BE2C (cell line): ENCODE measurements at places on chromosomes 1 and 21.

- no peak for DNase-seq
Measured at GRCh38 chr1:38009841-38010180, 2.7 kb upstream of the UTP11 start.

GRCh38 chr1:193176788-193177187 lies 9.6 kb downstream of the B3GALT2 start:
- DNase-seq: peak; percentile 10

- no peak for DNase-seq
Measured at GRCh38 chr1:18293291-18293690, 185.7 kb downstream of the IGSF21 start.

- DNase-seq: peak; percentile 79
Measured at GRCh38 chr1:17125756-17126237, 6.5 kb upstream of the PADI2 start.

DNA sequence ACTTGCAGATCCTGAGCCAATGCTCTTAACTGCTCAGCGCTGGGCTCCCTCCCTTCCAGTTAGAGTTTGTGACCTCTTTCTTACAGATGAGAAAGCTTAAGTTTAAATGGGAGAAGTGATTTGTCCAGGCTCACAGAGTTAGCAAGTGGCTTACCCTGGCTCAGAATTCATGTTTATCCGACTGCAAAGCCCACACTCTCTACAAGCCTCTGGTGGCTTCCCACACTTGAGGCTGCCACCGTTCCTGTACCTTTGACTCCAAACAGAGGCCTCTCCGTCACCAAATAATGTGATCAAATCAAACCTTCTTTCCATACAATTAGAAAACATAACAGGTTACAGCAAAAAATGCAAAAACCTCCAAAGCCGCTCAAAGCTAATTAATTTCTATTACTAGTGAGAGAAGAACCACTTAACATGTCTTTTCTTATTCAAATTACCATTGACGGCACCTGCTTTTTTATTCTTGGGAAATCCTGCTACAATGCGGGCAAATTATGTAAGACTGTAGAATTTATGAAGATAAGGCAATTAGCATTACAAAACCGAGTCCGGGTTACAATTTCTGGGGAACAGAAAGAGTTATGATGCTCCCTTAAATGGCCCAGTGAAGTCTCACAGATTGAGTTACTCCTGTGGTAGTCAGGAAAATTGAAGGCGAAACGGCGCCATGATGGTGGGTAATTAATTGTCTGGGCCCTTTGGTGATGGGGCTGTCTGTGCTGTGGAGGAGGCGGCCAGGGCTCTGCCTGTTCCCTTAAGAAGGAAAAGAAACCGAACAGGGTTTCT lies 324.3 kb upstream of the POU3F1 start:
- DNase-seq: no peak

GRCh38 chr21:30189773-30190172 lies 23.2 kb upstream of the CLDN17 start:
- DNase-seq: no peak

- DNase-seq: no peak
Measured at GRCh38 chr1:26368006-26368405, 4.5 kb downstream of the ZNF683 start.

- DNase-seq: no peak
Measured at GRCh38 chr21:37181059-37181458, 86.1 kb downstream of the VPS26C start.

DNA sequence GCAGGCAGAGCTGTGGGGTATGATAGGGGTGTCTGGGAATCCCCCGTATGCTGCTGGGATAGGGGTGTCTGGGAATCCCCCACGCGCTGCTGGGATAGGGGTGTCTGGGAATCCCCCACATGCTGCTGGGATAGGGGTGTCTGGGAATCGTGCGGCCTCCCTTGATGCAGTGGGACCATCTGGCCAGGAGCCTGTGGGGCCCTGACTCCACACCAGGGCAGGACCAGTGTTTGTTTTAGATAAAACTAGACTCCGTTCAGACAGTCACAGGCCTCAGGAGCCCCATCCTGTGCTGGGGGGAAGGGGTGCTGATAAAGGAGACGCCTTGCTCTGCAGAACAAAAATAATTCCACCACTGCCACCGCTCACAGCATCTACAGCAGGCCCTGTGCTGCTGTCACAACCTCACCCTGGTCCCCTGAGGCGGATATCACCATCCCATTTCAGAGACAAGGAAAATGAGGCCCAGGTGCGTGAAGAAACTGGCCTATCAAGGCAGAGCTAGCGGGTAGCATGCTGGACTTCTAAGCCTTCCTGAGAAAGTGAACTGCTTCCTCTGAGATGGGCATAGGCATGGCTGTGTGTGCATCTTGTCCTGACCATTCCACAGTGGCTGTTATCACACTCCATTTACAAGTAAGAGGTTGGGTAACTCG lies 24.0 kb downstream of the ECE1 start:
- DNase-seq: no peak

DNA sequence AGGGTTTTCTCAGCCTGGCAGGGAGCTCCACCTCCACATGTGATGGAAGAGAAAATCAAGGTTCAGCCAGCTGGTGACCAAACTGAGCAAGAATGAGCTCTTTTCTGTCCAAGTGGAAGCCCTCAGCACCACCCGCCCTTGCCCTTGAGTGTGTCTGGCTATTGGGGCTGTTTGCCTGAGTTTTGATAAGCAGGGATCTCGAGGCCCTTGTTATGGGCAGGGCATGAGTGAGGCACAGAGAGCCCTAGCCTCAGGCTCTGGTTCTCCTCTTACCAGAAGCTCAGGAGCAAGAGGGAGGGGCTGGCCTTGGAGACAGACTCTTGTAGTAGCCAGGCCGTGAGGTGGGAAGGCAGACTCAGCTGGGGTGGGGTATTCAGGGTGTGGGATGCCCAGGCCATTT lies 37.5 kb upstream of the ARF1 start:
- no peak for DNase-seq

DNA sequence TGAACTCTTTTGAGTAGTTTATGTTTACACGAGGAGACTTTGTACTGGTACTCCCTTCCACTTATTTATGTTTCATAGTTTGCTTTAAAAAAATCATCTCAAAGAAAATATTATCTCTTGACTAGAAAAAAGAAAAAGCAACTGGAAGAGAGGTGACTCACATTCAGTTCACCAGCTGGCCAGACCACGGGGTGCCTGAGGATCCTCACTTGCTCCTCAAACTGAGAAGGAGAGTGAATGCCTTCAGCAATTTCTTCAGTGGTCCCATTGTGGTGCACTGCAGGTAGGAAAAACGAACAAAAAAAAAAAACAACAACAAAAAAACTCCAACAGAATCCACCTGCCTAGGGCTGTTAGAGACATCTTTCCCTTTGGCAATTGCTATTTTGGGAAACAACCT lies 102.9 kb downstream of the PTPRC start:
- no peak for DNase-seq

- no peak for DNase-seq
Measured at GRCh38 chr21:31847761-31848160, 25.1 kb upstream of the HUNK start.

DNA sequence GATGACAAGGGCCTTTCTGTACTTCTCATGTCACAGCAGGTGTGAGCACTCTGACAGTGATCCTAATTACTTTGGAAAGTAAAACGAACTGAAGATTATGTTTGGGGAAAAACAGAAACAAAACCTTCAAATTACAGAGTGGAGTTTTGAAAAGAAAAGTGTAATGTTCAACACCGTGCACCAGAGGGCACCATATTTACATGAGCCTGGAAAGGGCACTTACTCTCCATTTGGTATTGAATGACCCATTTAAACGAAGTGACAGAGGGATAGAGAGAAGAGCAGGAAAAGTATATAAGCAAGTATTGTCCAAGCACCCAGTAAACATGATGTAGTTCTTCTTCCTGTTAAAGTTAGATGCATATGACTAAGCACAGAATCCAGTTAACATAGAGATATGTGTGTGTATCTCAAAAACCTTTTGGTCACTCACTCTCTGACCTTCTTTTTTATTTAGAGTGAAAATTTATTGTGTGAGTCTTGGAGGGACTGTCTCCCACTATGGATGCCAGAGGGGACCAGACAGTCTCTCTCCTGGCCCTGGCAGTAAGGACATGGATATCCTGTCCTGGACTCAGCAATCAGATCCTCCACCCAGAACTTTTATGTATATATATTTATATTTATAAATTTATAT lies 3.8 kb upstream of the RGSL1 start:
- DNase-seq: peak; percentile 33

DNA sequence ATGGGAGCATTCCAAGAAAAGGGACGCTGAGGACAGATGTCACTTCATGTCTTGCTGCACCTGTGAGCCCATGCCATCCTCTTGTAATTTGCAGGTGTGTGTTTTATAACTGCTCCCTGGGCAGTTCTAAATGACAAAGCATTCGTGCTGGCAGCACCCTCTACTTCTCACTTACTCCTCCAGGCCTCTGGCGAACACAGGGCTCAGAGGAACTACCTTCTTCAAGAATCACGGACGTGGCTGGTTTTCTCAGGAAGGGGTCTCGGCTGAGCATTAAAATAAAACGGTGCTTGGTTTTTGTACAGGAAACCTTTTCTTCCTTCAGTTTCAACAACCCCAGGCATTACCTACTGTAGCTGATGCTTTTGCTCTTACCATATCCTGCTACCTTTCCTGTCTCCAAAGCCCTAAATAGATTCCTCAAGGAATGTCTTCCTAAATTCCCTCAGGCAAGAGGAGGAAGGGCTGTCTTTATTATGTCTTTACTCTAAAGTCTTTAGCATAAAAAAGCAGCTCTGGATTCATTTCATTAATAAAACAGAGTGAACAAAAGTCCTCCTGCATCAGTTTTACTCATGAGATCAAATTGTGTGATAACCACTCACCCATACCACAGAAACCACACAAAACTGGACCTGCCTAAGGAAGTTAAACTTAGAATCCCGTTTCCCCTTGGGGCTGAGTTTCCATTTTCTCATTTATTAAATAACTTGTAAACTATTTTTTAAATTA lies 79.0 kb upstream of the MAP10 start:
- no peak for DNase-seq

DNA sequence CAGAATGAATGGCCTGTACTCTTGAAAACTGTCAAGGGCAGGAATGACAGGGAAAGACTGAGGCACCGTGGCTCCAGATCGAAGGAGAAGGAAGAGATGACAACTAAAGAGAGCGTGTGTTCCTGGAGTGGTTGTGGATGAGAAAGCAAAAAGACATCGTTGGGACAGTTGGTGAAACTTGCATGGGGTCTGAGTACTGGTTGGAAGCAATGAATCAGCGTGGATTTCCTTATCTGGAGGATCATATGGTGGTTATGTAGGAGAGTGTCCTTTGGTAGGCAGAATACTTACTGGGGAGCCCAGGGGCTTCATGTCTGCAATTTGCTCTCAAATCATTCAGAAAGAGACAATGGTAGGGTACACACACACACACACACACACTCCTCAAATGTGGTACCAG lies 13.9 kb downstream of the LEMD1 start:
- DNase-seq: no peak

- DNase-seq: no peak
Measured at GRCh38 chr1:229689904-229690303, 63.9 kb downstream of the URB2 start.

- no peak for DNase-seq
Measured at GRCh38 chr1:202791077-202791747, 17.0 kb downstream of the KDM5B start.

DNA sequence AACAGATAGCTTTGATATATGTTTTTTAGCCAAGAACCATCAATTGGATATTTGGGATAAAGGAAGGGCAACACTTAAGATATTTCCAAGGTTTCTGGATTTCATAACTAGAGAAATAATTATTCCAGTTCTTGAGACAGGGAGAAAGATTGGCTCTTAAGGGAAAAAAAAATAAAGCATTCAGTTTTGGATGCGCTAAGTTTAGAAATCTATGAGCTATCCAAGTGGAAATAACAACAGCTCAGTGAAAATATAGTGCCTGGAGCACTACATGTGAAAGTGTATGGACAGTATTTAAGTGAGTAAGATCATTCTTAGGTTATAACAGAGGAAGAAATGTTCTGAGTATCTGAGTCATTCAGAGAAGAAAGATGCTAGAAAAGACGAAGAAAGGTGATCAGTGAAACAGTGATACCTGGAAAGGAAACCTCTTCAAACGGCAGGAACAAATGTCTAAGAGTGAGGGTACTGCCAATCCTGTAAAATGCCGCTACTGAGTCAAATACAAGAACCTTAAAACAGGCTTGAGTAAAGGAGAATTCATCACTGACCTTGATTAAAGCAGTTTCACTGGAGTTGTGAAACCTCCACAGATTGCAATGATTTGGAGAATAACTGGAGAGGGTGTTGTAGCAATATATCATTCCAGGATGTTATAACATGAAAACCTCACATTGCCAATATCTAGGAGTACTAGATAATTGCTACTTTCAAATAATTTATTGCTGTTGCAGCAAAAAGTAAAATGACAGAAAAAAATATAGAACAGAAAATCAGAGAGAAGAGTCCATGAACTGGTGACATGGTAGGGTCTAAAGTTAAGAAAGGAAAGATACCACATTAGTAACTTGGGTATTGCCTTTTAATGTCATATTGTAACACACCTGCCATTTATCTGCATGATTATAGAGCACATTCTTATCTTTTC lies 482.1 kb upstream of the RGS18 start:
- no peak for DNase-seq

- peak; percentile 30 for DNase-seq
Measured at GRCh38 chr1:168637350-168637991, 61.1 kb downstream of the XCL1 start.

GRCh38 chr1:229953736-229954326 lies 113.2 kb upstream of the GALNT2 start:
- no peak for DNase-seq

DNA sequence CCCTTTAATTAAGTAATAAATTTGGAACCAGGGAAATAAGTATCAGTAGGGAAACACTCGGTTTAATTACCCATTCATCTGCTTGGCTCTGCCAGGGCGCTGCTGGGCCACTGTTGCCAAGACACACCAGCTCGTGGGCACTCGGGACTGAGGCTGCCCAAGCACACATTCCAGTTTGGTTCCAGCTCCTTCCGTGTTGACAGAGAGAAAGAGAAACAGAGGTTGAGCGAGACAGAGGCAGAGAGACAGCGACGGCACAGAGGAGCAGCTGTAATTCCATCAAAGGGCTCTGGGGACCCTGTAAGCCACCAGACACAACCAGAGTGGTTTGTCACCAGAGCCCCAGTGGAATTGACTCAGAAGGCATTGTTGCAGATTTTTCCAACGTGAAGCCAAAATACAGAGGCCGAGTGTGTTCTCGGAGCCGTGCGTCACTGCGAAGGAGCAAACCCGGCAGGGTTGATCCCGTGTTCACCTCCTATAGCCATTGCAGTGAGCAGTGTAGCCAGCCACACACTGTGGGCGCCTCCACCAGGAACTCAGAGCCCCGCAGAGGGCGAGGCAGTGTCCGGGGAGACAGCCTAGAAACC lies 33.5 kb downstream of the SYF2 start:
- DNase-seq: peak; percentile 57

- DNase-seq: no peak
Measured at GRCh38 chr1:231460614-231461013, 38.5 kb upstream of the EGLN1 start.

- DNase-seq: peak; percentile 18
Measured at GRCh38 chr1:158035976-158036583, 42.6 kb downstream of the KIRREL1 start.
